ENCODE measurements at places on chromosomes 11 and 22.

GRCh38 chr11:17691976-17692375 is 27.4 kb upstream of the MYOD1 start:
- DNase-seq, result no peak

GRCh38 chr11:94023856-94024255 is 2.7 kb downstream of the HEPHL1 start:
- no peak for DNase-seq

DNA sequence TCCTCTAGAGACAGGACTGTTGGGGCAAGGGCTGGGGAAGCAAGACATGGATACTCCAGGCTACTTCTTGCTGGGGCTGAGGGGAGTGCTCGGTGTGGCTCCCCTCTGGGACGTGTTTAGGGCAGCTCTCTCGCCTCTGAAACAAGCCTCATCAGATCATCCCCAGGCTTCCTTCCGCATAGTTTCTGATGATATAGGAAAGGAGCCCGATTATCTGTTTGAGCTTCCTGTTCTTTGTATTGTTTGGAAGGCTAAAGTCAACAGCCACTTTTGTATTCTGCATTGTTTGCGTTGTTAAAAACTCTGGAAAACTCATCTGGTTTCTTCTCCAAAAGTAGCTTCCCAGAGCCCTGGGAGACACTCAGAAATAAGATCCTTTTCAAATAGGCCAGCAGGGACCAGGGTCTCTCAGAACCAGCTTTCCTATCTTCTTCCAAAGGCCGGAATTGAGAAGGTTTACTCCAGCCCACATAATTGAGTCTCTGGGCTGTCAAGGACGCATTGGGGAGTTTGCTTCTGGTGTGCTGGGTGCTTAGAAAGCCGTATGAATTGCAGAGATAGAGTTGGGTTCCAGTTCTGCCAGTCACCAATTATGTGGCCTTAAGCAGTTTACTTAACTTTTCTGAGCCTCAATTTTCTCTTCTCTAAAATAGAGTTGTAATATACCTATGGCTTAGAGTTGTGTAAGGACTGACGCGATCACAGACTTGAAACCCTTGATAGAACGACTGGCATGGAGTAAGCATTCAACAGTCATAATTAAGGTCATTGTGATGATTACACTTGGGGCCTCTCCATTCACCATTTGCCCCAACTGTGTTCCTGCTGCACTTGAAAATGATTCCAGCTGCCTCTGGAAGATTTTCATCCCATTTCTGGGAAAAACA is 19.1 kb downstream of the CD44 start:
- DNase-seq, result no peak

GRCh38 chr11:61023086-61023965 is 51.8 kb downstream of the CD6 start:
- no peak for DNase-seq

DNA sequence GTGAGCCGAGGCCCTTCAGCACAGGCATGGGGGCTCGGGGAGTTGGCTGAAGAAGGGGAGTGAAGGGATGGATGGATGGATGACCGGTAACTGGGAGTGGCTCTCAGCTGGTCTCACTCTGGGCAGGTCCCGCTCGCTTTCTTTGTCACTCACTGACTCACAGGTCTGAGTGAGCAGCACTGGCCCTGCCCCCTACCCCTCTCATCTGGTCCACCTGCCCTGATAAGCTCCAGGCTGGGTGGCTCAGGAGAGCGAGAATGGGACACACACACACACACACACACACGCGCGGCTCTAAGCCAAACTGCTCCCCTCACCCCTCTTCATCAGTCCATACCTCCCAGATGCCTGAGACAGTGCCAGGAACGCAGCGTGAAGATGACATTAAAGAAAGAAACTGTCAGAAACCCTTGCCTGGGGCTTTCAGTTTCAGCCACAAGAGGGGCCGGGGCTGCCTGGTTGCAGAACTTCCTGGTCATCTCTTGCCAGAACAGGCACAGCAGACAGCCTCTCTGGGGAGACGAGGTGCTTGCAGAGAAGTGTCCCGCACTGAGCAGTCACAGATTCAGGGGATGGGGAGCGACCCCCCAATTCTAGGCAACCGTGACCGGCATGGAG is 16.5 kb upstream of the SHISAL1 start:
- peak; percentile 20 for DNase-seq

DNA sequence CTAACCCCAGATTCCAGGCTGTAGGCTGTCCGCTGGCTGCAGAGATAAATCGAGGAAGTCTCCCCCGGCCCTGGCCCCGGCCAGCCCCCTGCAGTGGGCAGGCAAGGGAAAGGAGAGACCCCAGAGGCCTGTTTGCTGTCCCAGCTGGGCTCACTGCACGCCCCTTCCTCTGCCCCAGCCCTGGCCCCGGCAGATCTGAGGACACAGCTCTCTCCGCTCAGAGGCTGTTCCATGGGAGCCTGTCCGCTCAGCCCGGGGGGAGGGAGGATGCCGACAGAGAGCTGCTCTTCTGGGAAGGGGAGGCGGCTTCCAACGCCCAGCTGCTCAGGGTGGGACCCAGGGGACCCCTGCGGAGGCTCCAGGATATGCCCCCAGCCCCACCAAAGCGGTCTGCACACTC is 37.7 kb upstream of the H19 start:
- no peak for DNase-seq

- DNase-seq, result peak; percentile 37
Observed at GRCh38 chr22:40044870-40045834, 50.4 kb downstream of the FAM83F start.

DNA sequence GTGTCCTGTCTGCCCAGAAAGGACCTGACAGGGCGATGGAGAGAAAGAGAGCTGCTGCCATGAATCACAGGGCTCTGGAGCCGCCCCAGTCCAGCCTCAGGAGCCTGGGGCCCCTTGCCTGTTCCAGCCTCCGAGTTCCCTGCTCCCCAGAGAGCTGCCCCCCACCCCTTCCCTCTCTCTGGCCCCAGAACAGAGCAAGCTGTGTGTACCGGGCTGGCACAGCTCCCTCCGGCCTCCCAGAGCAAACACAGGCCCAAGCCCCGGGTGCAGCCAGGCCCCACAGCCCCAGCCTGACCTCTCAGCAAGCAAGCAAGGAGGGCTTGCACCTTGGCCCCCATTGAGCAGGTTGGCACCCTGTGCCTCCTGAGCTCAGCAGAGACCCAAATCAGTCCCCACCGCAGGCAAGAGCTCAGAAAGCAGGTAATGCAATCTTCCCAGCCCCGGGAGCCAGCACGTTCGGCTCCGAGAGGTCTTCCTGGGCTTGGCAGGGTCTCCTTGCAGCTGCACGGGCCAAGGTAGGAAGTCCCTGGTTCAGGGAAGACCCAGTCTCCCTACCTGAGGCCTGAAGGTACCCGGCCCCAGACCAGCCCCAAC is 1.4 kb downstream of the PACSIN3 start:
- no peak for DNase-seq

GRCh38 chr11:73215191-73216134 is 2.6 kb upstream of the P2RY2 start:
- DNase-seq, result no peak

GRCh38 chr11:61771985-61772455 is 19.6 kb downstream of the MYRF start:
- no peak for DNase-seq

- DNase-seq, result no peak
Observed at GRCh38 chr11:3838504-3838903, 2.3 kb downstream of the RHOG start.

- DNase-seq, result no peak
Observed at GRCh38 chr11:36598051-36598450, at the start of gene RAG2. Gene RAG2 (minus strand): TSS chr11:36598236. CDS start chr11:36594168, 4,068 bp downstream.

GRCh38 chr22:44882226-44882905 is 127.4 kb downstream of the PHF21B start:
- DNase-seq, result no peak

DNA sequence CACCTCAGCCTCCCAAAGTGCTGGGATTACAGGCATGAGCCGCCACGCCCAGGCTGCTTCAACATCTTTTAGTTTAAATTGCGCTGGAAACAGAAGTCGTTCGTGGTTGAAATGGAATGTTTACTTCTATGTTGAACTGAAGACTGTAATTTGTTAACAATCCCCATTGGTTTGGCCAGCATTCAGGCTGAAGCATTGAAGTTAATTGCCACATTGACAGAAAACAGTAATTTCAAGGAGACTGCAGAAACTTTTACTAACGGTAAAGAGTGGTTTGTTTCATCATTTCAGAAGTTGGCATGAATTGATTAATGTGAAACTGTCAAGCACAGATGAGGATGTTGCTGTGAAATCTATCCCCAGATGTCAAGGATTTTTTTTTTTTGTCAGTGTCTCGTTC is 14.2 kb downstream of the AP5B1 start:
- peak; percentile 64 for DNase-seq

GRCh38 chr11:13897646-13898276 is 64.8 kb upstream of the SPON1 start:
- no peak for DNase-seq

DNA sequence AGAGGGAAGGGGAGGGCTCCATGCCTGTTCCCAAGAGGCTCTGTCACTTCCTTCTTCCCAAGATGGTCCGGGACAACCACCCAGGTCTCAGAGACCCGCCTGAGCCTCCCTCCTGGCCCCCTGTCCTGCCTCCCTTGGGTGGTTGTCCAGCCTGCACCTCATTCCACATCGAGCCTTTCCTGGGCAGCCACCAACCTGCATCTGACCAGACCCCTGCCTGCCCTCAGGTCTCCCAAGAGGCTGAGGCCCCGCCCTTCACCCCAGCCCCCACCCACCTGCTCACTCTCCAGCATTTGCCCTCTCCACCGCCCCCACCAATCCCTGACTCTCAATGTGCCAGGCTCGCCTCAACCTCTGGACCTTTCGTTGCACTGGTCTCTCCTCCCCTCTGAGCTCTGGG is 97.5 kb upstream of the LMO1 start:
- no peak for DNase-seq

- DNase-seq, result no peak
Observed at GRCh38 chr11:101082813-101083212, 46.8 kb downstream of the PGR start.

DNA sequence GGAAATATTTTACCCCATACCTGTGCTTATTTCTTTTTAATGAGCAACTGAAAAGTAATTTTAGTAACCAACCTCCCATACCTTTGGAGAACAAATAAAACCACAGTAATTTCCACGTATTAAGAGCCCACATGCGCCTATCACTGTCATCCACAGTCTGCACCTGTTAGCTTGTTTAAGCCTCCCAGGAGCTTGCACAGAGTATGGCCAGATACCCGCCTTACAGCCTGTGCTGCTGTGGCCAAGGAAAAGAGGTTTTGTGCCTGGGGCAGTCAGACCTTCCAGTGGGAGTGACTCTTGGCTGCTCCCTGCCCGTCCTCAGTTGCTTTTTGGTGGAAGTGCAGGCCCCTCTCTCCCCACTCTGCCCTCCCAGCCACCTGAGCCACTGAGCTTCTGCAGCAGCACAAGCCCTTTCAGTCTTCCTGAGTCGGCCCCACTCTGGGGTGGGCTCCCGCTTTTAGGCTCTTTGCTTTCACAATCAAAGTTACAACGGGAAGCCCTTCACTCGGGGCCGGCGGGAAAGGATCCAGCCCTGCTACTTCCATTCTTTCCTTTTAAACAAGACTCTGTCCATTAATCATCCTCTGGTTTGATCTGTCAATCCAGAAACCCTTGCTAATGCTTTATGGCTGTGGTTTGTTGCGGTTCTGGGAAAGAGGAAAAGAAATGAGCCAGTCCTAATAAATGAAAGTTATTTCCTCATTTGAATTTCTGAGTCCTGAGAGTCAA is 308.8 kb downstream of the TBC1D22A start:
- DNase-seq, result no peak

GRCh38 chr11:67440229-67441097 is 2.8 kb downstream of the CORO1B start:
- DNase-seq, result no peak

- DNase-seq, result peak; percentile 81
Observed at GRCh38 chr11:1763796-1764661, at the start of gene CTSD. Gene CTSD (minus strand): TSS chr11:1763927. CDS start chr11:1763859, 68 bp downstream.

- no peak for DNase-seq
Observed at GRCh38 chr11:85028329-85029101, 598.6 kb downstream of the DLG2 start.

DNA sequence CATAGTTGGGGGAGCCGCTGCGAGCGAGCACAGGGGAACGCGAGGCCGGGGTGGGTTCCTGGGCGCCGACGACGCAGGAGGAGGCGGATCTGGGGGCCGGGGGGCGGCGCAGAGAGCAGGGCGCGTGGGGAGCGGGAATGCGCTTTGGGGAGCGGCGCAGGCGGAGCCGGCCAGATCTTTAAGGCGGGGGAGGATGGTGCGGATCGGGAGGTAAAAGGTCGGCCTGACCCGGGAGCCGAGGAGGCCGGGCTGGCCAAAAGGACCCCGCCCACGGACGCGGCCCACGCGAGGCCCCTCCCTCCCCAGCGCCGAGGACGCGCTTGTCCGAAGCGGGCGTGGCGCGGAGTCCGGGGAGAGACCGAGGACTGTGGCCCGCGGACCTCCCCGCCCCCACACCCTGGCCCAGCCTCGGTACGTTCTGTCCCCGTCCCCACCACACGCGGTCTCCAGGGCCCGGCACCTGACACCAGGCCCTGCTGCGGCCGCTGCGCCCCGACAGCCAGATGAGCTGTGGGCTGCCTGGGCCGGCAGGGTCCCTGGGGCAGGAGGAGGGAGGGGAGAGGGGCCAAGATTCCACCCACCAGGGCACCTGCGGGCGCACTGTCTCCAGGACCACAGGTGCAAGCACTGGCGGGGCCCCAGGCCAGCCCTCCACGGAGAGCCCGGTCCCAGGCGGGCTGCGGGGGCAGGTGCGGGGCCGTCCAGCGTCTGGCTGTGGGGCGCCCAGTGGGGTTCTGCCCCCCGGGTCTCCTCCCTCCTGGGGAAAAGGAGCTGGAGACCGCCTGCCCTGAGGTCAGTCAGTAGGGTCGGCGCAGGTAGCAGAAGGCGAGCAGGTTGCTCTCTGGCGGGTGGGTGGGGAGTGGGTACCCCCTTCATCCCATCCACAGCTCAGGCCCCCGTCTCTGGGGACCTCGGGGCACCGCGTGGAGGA is 10.9 kb downstream of the PIM3 start:
- peak; percentile 66 for DNase-seq

- DNase-seq, result no peak
Observed at GRCh38 chr22:24483976-24484545, 11.1 kb upstream of the UPB1 start.

GRCh38 chr11:7423946-7424345 is 61.4 kb upstream of the OLFML1 start:
- no peak for DNase-seq

DNA sequence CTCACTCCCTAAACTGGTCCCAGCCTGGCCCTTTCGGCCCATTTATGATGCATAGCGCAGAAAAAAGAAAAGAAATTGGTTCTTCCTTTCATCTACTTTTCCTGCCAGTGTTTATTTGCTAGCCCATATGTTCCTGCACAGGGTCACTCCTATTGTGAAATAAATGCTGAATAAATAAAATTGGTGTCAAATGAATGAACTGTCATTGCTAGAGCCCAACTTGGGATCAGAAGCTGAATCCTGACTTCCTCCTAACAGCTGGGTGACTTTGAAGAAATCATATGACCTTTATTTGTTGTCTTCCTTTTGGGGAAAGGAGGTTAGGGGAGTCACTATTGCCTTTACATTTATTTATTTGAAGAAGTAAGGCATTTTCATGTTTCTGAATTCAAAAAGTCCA is 92.0 kb downstream of the PRR5L start:
- no peak for DNase-seq

GRCh38 chr11:78688460-78688859 is 113.8 kb upstream of the NARS2 start:
- DNase-seq, result no peak

All from EH (cell line).